ENCODE measurements at places on chromosomes 3 and 15.
A peak's percentile ranks its signal among the peaks of the same experiment; 100 is the strongest.

DNA sequence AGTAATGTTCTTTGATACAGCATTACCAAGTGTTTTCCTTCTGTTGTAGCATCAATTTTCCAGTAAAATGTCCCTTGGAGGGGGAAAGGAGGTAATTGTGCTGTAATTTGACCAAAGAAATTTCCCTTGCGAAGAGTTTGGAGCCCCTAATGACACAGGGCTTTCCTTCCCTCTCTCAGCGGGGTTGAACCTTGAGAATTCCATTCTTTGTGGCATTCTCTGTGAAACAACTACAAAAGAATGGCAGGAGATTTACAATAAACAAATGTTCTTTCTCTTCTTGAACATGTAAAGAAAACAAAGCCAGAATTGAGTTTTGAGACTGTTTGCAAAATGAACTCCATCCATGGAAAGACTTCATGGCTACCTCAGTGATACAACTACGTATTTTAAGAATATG lies 53.4 kb downstream of the SIDT1 start:
- DNase-seq: no peak

- DNase-seq: no peak
These were observed 202.8 kb upstream of the UBE2E1 start for GRCh38 chr3:23602971-23603370.

DNA sequence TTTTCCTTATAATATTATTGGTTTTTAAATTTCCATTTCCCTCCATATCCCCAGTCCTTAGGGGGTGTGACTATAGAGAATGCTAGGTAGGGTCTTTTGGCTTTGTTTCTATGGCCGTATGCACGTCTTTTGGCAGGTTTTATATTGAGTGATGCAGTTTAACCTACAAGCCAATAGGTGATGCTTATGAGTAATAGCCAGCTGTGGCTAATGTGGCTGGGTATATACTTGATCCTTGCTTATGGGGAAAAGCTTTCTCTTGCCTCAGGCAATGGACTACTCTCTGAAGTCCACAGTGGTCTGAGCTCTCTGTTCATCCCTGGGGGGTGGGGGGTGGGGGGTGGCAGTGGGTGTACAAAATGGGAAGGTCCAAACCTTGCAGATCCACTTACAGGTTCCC lies 223.9 kb downstream of the MFSD1 start:
- no peak for DNase-seq

GRCh38 chr3:44076221-44076829 lies 165.4 kb upstream of the TOPAZ1 start:
- DNase-seq: no peak

DNA sequence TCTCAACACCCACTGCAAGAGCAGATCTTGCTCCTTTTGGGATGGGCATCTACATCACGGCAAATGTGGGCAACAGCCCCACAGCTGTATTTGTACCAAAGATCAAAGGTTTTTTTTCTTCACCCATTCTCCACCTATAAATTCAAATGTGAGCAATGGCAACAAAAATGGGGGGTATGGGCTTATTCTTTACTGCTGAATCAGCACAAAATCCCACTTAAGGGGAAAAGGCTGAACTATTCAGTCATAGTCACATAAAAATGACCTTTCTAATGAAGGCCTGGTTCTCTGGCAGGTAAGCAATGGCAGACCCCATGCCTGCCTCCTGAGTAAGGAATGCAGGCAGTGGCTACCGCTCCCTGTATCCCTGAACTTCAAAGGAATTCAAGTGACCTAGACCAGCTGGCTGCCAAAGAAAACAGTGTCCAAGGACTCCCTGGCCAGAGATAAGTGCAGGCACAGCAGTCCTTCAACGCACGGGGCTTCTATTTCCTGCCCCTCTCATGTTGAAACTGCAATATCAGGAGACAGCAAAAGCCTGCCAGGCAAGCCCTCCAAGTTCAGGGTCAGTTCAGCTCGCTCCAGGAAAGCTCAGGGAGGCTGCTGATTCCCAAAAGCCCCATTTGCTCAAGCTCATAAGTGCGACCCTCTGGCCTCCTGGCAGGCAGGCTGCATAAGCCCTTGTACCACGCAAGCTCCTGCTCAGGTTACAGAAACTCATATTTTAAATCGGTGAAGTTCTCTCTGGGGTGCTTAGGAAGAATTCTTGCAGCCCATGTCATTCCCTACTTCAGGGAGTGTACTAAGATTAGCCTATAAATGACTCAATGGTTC lies 134.1 kb downstream of the PDZRN3 start:
- no peak for DNase-seq

DNA sequence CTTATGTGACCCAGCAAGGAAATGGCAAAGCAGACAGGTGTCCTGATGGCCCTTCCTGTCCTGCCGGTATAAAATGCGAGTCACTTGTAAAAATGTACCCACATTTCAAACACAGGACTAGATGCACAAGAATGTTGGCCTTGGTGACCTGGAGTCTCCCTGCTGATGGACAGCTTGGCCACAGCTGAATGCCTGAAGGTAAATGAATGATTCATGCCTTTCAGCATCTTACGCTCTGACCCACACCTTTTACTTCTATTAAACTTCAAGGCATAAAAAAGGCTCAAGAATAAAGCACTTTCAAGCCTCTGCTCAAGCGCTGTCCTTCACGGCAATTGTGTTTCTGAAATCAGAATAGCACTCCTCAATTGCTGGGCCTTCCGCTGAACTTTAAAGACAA lies 228.0 kb upstream of the SLCO3A1 start:
- no peak for DNase-seq

GRCh38 chr3:123374016-123374415 lies 74.9 kb downstream of the ADCY5 start:
- DNase-seq: no peak

DNA sequence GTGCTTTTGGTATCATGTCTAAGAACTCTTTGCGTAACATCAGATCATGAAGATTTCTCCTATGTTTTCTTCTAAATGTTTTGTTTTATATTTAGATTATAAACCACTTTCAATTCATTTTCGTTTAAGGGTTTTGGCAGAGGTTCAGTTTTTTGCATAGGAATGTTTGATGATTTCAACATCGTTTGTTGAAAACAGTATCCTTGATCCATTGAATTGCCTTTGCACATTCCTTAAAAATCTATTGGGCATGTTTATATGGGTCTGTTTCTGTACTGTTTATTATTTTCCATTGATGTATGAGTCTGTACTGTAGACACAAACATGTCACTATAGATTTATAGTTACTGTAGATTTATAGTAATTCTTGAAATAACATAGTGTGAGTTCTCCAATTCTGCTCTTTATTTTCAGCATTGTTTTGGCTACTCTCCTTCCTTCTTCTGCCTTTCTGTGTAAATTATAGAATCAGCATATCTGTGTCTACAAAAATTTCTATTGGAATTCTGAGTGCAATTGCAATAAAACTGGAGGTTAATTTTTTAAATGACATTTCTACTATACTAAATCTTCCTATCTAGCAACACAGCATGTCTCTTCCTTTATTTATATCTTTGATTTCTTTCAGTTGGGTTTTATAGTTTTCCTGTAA lies 374.0 kb downstream of the SV2B start:
- DNase-seq: no peak

GRCh38 chr3:21226086-21226485 lies 524.9 kb downstream of the ZNF385D start:
- no peak for DNase-seq

DNA sequence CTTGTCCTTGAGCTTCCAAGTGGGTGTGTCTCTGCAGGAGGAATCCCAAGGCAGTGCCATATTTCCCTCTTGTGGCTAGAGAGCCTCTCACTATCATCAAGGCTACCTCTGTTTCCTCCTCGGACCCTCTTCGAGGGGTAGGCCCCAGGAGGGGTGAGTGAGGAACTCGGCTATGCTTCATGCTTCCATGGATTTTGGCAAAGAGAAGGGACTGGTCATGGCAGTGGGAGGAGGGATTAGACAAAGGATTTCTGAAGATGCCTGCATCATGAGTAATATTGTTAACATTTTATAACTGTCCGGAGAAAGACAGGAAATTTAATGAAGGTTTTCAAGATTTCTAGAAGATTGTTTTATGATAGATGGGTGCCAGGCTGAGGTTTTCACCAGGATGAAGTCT lies 241.5 kb downstream of the CLSTN2 start:
- no peak for DNase-seq

DNA sequence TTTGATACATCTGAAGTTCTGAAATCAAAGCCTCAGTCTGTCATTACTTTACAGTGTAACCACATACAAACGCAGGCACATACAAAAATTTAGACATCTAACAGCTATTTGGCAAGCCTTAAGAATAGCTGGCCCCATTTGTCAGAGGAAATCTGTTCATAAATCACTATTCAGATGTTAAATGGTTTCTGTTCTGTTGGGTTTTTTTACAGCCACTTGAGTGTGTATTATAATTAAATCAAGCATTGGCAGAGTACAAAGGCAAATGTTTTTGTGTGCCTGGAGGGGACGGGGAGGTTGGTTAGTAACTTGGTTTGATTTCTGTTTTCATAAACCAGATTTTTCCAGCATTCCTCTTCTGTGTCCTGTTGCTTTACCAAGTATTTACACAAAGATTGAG lies 24.1 kb downstream of the PIGB start:
- DNase-seq: no peak

DNA sequence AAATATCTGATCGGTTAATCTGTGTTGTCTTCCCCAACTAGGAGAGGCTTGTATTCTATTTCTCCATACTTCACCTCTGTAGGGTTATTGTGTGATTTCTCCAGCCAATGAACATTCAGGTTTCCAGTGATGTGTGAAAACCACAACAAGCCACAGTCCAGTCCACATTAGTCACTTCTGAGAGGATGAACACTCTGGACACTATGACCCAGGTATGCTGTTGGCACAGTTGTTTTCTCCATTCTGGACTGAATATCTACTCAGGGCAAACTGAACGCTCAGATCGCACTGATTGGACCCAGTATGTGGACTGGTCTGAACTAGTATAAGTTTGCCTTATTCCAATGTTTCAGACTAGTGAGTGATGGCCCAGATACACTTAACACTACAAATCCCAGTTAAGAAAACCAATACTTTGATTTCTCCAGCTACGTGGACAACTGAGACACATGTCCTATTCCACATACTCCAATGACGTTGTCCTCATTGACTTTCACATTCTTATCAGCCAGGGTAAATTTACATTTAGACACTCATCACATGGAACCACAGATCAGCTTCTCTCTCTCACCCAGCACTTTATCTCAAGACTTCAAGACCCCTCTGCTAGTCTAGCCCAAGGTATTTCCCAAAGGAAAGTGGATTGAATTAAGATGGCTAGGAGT lies 587.4 kb upstream of the SGO1 start:
- DNase-seq: no peak

- no peak for DNase-seq
These were observed 73.5 kb downstream of the CEMIP start for GRCh38 chr15:80852676-80853075.

- DNase-seq: peak; percentile 26
These were observed 16.5 kb upstream of the LAMP3 start for GRCh38 chr3:183178833-183179549.

DNA sequence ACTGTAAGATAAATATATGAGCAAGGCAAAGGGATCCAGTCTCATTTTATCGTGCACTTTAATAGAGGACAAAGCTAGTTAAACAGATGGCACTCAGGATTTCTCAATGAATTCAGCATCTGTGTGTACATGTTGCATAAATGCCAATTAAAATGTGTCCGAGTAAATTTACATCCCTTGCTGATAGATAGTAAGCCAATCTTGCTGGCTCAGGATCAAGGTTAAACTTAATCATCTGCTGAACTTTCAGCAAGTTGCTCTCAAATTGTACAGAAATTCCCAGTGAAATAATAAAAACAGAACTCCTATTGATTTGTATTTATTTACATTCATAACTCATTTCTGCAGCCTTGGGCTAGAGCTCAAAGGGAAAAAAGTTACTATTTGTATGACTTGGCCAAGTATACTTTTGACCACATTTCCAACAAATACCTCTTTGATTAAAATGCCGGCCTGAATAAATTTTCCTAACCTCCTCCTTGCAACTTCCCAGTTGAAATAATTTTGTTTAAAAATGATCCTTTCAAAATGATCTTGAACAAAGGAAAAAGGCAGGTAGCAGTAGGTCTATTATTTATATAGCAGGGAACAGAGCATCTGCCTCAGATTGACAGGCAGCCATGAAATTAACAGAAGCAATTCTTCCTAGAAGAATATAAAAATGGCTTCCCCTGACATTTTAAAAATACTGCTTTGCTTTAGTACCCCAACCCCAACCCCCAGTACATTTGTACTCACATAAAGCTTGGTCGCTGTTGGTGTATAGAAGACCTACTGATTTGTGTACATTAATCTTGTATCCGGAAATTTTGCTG lies 1001.9 kb downstream of the ROBO1 start:
- no peak for DNase-seq

GRCh38 chr3:94251566-94251965 lies 188.7 kb downstream of the NSUN3 start:
- DNase-seq: no peak

- no peak for DNase-seq
These were observed 8.0 kb upstream of the KLHL6 start for GRCh38 chr3:183563536-183563874.

- no peak for DNase-seq
These were observed 176.0 kb upstream of the BCHE start for GRCh38 chr3:166013073-166013679.

DNA sequence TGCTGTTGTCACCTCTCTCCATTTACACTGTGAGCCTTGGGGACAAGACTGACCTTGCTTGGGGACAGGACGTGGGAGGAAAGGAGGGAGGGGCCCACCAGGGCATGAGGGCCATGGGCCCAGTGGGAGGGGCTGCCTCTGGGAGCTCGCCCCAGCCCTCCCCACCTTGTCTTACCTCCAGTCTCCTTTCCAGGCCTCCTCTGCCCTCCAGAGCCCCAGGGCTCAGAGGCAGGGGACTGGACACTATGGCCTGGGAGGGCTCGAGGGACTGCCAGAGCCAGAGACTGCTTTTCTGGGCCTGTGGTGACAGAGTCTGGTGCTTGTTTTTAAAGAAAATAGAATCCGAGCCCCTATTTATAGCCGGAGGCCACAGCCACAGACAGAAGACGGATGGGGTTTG lies 10.2 kb downstream of the CSPG4 start:
- no peak for DNase-seq

DNA sequence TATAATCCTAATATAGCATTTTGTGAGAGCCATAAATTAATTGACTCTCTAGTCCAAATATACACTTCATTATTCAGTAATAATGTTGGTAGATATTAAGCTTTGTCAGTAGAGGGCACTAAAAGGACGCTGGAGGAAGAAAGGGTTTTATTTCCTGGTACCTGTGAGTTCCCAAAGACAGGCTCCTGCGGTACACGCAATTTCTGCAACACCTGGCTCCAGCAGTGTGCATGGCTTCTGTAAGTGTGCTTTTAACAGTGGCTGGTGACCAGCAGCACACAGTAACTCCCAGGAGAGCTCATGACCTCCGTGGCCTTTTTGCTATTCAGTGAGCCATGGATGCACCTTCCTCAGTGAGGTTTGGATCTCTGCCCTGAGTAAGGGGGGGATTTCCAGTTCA lies 338.3 kb upstream of the ZNF385D start:
- DNase-seq: no peak

GRCh38 chr3:123112232-123112631 lies 45.4 kb downstream of the PDIA5 start:
- DNase-seq: no peak

GRCh38 chr15:41512512-41512939 lies 1.1 kb downstream of the LTK start:
- DNase-seq: no peak
